Erythroblast (primary cell): ENCODE measurements at places on chromosomes 13 and 19.

DNA sequence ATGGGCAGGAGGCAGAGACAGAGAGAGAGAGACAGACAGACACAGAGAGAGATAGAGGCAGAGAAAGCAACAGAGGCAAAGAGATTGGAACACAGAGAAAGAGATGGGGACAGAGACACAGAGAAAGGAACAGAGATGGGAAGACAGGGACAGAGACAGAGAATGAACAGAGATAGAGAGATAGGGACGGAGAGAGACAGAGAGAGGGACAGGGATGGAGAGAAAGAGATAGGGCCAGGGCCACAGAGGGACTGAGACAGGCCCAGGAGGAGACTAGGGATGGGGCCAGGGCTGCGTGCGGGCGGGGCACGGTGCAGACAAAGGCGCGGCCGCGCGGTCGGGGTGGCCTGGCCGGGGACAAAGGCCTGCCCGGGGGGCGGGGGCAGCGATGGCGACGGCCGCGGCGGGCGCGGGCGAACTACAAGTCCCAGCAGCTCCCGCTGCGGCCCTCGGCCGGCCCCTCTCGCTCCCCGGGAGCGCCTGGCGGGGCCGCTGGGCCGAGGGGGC is at the start of gene ZNF358:
TSS of gene ZNF358 (plus strand) at position 459 of the 507 bp plus-strand sequence. CDS start 3,140 bp downstream, outside the sequence.
- DNase-seq: peak; percentile 50

DNA sequence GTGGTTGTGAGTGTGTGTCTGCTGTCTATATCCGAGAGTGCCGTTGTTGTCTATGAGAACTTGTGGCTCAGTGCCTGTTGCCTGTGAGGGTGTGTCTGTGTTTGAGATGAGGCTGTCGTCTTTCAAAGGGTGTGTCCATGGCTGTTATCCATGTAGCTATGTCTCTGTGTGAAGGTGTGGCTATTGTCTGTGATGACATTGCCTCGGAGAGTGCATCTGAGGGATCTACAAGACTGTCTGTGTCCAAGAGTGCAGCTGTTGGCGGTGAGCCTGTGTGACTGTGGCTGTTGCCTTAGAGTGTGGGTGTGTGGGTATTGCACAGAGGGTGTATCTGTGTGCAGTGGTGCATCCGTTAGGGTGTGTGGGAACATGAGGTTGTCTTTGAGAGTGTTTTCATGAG is 4.9 kb downstream of the NUMBL start:
- peak; percentile 50 for DNase-seq

- DNase-seq: no peak
Observed at GRCh38 chr19:39481229-39481545, 549 bp downstream of the TIMM50 start.

DNA sequence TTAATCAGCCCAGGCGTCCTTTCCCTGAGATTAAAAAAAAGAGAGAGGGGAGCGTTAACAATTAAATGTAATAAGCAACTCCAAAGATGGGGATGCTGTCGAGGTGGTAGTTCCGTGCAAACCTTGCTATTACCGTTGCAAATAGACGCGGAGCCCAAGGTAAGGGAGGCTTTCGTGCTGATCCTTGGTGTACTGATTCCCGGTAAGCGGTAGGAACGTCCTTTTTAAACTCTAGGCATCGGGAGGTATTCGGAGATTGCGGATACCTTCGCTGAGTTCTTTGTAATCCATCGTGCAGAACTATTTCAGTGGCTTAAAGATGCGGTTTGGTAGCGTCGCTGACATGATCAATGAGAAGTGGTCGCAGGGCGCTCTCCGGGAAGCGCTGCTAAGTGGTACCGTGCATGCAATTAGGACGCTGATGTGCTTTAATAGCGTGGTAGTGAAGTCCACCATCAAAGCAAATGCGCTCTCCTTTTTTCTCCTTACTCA is 3.1 kb downstream of the SLITRK5 start:
- no peak for DNase-seq

DNA sequence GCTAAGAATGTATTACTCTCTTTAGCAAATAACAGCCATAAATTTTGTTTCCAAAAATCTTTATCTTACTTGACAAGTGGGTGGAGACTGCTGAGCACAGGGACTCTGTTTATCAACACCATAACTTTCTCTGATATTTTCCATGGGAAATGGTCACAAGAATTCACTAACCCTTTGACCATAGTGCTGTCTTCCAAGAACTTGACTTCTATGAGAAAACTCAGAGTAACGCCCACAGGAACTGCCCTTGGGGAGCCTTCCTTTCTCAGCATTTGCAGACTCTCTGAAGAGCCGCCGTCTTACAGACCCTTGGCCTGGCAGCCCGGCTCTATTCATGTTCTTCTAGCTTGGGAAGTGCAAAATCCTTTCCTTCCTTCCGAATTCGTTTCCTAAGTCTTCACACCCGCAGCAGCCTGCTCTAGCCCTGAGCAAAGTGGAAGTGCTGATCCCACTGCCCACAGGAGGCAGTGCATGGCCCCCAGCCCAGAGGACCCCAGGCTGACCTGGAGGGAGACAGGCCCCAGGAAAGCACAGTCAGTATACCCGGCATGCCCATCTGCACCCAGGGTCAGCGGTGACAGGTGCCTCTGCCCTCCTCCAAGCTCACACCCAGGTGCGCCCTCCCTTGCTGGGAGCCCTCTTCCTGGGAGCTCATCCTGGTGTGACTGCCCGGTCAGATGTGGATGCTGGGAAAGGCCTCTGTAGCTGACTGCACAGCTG is 10.2 kb downstream of the GAS6 start:
- no peak for DNase-seq

DNA sequence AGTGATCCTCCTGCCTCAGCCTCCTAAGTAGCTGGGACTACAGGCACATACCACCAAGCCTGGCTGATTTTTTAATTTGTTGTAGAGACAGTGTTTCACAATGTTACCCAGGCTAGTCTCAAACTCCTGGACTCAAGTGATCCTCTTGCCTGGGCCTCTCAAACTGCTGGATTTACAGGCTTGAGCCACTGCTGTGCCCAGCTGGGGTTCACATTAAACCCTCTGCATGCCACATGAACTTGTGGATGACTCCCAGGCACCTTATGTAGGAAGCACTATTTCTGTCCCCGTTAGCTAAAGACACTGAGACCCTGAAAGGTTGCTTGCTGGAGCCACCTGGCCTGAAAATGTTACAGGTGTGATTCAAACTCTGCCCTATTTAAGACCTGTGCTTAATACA is 10.5 kb downstream of the MYH14 start:
- no peak for DNase-seq
